KBM-7 (cell line): ENCODE measurements at places on chromosomes 12 and 14.
A peak's percentile ranks its signal among the peaks of the same experiment; 100 is the strongest.

GRCh38 chr12:104680491-104680890 lies 223.7 kb downstream of the CHST11 start:
- DNase-seq: no peak

GRCh38 chr12:49232940-49233841 lies 31.7 kb upstream of the TUBA1C start:
- DNase-seq: peak; percentile 38

DNA sequence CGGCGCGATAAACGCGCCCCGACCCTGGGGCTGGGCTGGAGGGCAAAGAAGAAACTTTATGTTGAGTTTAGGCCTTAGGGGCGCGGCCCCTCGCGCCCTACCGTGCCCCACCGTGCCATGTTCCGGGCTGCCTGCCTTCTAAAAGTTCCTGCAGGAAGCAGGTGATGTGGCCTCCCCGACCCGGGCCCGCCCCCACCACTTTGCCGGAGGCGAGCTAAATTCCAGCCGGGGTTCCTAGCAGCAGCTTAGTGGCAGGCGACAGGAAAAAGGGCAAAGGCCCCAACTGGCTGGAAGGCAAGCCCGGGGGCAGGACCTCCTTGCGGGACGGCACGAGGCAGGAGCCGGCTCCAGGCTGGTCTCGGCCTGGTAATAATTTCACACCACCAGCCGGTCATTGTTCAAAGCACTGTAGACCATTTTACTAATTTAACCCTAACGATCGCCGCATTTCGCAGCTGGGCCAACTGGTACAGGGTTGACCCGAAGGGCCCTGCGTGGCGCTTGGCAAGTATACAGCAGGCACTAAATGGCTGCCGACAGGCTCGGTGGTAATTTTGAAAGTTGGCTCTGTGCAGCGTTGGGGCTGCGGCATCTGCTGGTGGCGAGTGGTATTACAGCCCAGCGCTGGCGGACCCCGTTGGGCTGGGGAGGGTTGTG lies 895 bp upstream of the CCDC88C start:
- peak; percentile 90 for DNase-seq

DNA sequence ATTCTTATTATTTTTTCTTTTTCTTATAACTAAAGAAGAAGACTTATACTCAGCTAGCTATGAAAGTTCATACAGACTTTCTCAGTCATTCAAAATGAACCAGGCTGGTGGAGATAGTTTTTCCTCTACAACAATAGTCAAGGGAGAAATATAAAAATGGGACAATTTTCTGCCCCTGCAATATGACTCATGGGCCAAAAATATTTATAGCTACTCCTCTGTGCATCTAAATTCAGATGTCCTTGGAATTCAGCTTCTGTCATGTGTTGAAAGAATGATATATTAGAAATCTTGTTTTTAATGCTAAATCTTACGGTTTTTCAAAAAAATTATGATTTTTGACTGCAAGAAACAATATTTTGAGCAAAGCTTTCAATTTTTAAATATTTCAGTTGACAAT lies 237.2 kb upstream of the SYT10 start:
- no peak for DNase-seq

DNA sequence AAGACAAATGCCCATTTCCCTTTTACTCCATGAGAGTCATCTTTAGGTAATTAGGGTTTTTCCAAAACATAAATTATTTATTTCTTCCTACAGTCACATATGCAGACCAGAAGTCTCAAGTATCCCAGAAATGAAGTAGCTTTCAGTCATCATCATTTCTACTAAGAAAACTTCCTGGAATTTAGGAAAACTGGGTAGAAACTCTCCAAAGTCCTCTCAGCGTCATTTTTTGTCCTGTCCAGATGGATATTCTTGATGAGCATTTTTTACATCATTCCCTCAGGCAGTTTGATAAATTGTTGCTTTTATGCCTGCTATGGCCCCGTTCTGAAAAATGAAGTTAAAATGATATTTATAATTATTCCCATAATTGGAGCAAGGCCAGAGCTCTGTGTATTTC lies 93.9 kb upstream of the DCN start:
- DNase-seq: no peak

- DNase-seq: no peak
These were observed 34.7 kb downstream of the CIT start for GRCh38 chr12:119842380-119842779.

- DNase-seq: no peak
These were observed 611.8 kb downstream of the ETNK1 start for GRCh38 chr12:23236811-23237210.

GRCh38 chr12:67299526-67299925 lies 30.4 kb downstream of the CAND1 start:
- no peak for DNase-seq

DNA sequence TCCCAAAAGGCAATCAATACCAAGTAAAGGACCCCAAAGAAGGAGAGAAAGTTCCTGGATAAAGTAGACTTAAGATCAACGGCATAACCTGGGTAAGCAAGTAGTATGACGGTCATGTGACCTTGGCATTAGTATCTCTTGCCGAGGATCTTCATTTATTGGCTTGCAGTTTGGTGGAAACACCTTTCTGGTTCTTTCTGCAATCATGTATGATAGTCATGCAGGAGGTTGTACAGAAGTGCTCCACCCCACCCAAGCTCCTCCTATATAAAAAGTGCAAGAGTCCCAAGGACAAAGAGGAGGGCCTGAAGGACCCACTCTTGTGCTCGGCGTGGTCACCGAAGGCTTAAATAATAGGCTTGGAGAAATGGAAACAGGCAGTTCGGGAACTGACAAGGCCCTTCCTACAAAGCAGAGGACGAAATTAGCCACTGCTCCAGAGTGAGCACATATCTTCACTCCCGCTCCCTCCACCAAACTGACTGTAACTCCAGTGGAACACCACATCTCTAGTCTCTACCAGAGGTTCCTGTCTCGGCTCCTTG lies 750 bp downstream of the CS start:
- no peak for DNase-seq

GRCh38 chr12:11638315-11638916 lies 11.1 kb upstream of the ETV6 start:
- no peak for DNase-seq

- no peak for DNase-seq
These were observed 51.6 kb downstream of the PPP4R4 start for GRCh38 chr14:94225460-94226378.

DNA sequence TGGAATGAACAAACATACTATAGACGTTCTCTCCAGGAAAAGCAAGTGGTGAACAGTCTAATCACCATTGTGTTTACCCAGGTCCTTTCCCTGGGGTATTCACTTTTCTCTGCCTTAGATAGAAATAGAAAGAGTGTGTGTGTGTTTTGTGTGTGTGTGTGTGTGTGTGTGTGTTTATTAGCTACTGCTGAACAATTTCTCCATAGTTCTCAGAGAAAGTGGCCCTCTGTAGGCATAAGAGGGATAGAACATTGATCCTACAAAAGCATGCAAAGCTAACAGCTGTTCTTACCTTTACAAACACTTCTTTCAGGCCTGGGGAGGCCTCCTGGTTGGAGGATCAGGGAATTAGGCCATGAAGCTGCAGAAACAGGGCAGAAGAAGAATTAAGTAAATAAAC lies 665.7 kb upstream of the TBX3 start:
- DNase-seq: no peak

DNA sequence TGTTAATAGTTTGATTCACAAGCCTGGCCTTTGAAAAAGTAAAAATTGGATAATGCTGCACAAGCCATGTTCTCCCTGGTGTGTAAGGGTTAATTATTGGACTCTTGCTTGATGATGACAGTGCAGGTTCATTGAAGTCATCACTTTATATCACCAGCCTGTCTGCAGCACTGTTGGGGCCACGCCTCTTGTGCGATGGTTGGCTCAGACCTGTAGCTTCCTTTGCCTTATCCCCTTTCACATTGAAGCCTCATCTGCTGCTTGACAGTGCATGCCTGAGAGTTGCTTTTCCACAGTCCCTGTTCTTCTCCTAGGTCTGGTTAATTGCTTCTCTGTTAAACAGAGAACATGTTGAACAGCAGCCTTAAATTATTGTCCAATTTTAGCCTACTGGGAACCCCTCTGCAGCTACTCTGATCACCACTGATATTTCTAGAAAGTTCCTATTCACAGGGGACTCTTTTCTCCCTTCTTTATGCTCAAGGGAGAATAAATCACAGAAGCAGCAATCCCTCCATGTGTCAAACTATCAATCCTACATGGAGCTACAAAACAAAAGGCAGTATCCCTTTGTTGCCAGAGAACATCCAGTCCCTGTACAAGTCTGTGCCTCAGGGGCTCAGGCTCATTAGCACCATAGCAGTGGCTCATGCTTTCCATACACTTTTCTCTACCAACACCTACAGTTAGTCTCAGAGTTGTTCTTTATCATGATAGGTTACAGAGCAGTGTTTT lies 322.1 kb downstream of the RGS6 start:
- DNase-seq: no peak

DNA sequence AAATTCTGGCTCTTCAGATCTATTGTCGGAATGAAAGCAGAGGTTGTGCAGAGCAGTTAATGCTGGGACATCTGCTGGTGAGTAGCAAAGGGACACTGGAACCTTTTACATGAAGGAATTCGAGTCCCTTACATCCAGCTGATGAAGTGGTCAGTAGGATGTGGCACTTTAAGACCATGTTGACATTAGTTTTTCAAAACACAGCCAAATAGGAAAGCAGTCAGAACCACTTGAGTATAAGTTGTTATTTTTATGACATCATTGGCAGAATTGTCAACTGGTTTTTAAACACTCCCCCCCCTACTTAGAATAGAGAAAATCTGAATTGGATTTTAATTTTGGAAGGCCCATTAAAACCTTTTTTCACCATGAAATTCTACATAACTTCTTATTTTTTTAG lies 46.8 kb upstream of the AMN start:
- DNase-seq: no peak

DNA sequence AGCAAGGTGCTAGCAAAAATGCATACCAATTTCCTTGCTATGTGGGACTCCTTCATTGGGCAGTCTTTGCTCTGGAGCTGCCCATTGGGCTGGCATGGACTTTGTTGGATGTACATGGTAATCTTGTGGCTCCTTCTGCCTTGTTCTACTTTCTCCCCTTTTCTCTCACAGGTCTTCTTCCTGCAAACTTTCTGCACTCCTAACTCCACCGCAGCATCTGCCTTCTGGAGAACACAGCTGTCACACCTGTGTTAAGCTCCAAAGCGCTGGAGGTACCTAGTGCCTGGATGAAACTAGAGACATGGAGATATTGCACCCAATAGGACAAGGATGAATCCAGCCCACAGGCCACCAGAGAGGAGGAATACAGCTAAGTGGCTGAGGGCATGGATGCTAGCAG lies 60.7 kb upstream of the CCND2 start:
- no peak for DNase-seq

- no peak for DNase-seq
These were observed 64.9 kb downstream of the TMX1 start for GRCh38 chr14:51304941-51305340.
